Left colon (tissue), 2 donors: ENCODE measurements at places on chromosomes 4 and X.

DNA sequence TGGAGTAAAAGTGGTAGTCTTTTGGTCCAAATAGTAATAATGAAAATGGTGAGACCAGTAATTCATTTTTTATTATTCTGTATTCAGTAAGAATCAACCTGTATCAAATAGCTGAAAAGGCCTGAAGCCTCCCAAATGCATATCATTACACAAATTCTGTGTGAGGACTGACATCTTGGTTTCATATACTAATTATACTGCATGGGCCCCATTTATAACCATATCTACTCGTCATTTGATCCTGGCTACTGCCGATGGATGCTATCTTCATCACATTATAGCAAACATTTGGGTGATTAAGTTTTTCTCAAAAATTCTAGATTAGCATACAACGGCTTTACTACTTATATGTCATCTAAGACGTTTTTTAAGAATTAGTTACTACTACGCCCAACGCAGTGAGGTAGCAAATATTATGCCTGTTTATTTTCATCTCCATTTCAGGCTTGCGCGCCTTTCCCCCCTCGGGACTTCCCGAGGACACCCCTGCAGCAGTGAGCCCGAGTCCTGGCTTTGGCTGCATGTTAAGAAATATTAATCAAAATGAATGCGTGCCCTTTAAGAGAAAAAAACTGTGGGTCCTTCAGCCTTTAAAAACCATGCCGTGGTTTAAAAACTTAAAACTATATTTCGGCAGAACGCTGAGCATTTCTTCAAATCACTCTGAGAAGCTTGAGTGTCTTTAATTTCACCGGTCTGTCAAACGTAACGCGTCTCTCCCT is 814 bp upstream of the MMAA start:
- peak; percentile 25 for DNase-seq

DNA sequence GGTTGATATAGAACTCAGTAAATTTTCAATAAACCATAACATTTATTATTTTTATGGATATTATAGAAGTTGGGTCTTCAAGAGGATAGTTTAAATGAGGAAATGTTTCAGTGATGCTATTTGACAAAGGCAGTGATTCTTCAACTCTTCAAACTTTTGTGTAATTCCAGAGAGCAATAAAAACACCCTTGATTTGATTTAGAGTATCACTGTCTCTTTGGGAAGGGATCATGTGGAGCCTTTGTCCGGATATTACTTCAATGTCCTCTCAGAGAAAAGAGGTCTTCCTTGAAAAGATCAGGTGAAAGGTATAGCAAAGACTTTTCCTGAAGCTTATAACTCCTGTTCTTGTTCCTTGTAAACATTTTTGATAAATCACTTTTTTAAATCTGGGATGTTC is 23.3 kb downstream of the GLRA3 start:
- no peak for DNase-seq

DNA sequence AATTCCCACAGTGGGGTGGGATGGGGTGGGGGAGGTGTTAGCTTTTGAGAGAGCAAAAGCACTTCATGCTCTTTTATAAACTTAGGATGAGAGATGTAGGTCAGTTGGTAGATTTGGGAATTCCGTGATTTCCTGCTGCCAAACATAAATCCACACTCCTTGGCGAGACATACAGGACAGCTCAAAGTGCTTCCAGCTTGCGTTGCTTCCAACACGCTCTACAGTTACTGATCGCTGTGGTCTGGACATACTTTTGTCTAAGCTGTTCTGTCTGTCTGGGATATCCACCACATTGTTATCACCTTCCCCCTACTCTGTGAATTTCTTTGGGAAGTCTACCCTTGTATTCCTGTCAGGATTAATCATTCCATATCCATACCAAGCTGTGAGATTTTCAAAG is 117.5 kb downstream of the RAPGEF2 start:
- DNase-seq = no peak

GRCh38 chr4:32909053-32909452 is 2188.9 kb downstream of the PCDH7 start:
- no peak for DNase-seq
